ENCODE measurements at places on chromosomes 3 and 15. TPM values are rescaled to one million over a fixed set of nuclear protein-coding genes. Genes with fewer than 3 reads are reported as not detected.

The MEGF11 gene
- not detected for total RNA-seq

The CAMKV gene
- total RNA-seq = not detected

The ECE2 gene
- not detected for total RNA-seq

The ANKRD63 gene
- total RNA-seq = not detected

The GP9 gene
- total RNA-seq = 0.42 TPM

The C3orf20 gene
- not detected for total RNA-seq

The TLR9 gene
- total RNA-seq = not detected

The MYZAP gene
- 1.4 TPM for total RNA-seq

The SAXO2 gene
- total RNA-seq = 2.0 TPM

The REC114 gene
- not detected for total RNA-seq

The ALPK3 gene
- 406 TPM for total RNA-seq

The RBMS3 gene
- 16.1 TPM for total RNA-seq

The MED12L gene
- 1.2 TPM for total RNA-seq

The OR5K2 gene
- not detected for total RNA-seq

The FEZF2 gene
- total RNA-seq = not detected

The PLA2G4D gene
- total RNA-seq = 0.10 TPM

The CHRFAM7A gene
- total RNA-seq = 8.5 TPM

The CDCP1 gene
- 0.42 TPM for total RNA-seq

The CADM2 gene
- total RNA-seq = 9.0 TPM

The IGSF11 gene
- total RNA-seq = 4.7 TPM

The MESP2 gene
- total RNA-seq = not detected

The CSTA gene
- 2.4 TPM for total RNA-seq

The MUSTN1 gene
- total RNA-seq = 385 TPM

The CCR3 gene
- total RNA-seq = not detected

The SMAD6 gene
- 2.5 TPM for total RNA-seq

The ST8SIA2 gene
- total RNA-seq = not detected

The SYNPR gene
- total RNA-seq = not detected

The FANCD2OS gene
- not detected for total RNA-seq

The HYKK gene
- total RNA-seq = 4.7 TPM

The FAM98B gene
- total RNA-seq = 7.0 TPM

The PLA2G4B gene
- total RNA-seq = not detected

The CHRD gene
- total RNA-seq = 2.6 TPM

The SERINC4 gene
- total RNA-seq = 0.18 TPM

The RHOV gene
- total RNA-seq = not detected

The TF gene
- 11.5 TPM for total RNA-seq

The TMEM212 gene
- total RNA-seq = not detected

The TRIM42 gene
- not detected for total RNA-seq

The CCDC51 gene
- 9.5 TPM for total RNA-seq

The EDEM1 gene
- 12.3 TPM for total RNA-seq

The VPS13C gene
- total RNA-seq = 27.6 TPM

The TYRO3 gene
- total RNA-seq = 4.4 TPM

The GABRB3 gene
- 0.39 TPM for total RNA-seq

The P2RY14 gene
- total RNA-seq = 5.2 TPM

The ISLR2 gene
- total RNA-seq = 1.8 TPM

The KCNMB3 gene
- 0.59 TPM for total RNA-seq

The ATP13A5 gene
- total RNA-seq = not detected

The GPR176 gene
- total RNA-seq = 1.4 TPM

The CCR9 gene
- total RNA-seq = 0.13 TPM

The NIPA2 gene
- 43.5 TPM for total RNA-seq

The GOLGA6B gene
- total RNA-seq = not detected

The SETD5 gene
- total RNA-seq = 41.7 TPM

Data from gastrocnemius medialis (tissue), 4 donors.